ENCODE measurements at places on chromosomes 11 and 22.

DNA sequence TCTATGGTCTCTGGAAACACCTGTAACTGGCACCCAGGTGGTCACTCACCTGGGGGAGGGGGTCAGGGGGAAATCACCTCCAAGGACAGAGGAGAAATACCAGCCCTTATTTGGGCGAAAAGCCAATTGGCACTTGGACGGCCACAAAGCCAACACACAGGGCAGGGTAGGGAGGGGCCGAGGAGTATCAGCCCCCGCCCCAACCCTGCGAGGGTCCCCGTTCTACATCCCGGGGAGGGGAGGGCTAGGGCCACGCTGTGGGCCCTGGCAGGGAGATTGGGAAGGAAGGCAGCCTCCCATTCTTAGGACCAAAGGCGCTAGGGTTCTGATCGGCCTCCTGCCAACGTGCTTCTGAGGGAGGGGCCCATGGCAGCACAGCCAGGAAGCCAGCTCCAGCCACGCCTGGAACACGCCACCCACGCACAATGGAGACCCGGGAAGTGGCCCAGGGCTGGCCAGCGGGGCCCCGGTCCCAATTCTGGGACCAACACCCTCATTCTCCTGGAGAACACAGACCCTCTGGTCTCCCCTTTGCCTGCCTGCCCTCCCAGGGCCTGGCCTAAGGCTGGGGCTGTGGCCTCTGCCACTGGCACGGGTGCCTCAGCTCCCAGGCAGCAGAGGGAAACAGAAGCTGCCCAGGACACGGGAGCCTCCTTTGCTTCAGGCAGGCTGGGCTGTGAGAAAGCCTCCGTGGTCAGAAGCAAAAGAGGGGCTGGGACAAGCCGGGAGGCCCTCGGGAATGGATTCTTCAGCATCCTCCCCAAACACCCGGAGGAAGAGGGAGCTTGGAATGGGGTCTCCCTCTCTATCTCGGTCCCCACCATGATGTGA, 7.4 kb downstream of the CBX6 start:
- no peak for DNase-seq

- no peak for DNase-seq
Observed at GRCh38 chr11:130721736-130722135, 194.5 kb downstream of the SNX19 start.

DNA sequence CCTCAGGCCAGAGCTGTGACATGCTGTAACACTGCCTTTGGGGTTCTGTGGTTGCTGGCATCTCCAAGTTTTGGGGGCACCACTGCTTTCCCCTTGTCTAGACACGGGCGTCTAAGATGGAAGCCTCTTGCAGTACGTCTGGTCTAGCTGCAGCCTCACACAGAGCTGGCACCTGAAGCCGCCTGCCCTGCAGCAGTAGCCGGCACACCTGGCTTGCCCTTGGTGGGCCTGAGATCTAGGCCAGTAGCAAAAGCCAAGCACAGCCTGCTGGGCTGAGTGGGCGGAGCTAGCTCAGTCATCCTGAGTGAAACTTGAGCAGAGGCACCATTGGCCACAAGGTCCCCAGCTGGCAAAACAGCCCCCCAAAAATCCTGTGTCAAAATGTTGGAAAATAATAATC, 154.2 kb downstream of the DLG2 start:
- no peak for DNase-seq

DNA sequence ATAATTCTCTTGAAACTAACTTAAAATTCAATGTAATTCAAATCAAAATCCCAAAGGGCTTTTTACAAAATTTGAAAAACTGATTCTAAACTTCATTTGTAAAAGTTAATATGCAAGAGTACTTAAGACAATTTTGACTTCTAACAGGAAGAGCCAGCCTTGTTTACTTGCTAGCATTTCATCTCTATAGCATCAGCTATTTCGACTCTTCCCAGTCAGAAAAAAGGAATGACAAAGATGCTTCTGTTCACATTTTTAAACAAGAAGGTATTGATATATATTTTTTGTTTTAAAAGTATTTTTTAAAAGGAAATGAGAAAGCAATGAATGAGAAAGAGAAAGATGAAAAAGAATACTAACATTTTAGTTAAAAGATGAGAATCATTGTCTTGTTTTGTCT, 16.4 kb downstream of the SLN start:
- no peak for DNase-seq

DNA sequence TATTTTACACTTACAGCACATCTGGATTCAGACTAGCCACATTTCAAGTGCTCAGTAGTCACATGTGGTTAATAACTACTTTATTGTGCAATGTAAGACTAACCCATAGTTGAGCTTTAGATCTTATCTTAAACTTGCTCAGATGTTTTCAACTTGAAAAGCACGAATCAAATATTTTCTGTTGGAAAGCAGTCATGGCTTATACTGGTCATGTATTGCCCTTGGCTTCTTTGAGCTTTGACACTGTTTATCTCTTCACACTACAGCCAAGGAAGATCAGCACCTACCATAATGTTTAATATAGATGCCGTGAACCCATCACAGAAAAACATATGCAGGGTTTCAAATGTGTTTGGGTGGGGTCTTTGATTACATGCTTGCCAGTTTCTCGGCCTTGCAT, 4.4 kb downstream of the RBX1 start:
- DNase-seq: no peak

DNA sequence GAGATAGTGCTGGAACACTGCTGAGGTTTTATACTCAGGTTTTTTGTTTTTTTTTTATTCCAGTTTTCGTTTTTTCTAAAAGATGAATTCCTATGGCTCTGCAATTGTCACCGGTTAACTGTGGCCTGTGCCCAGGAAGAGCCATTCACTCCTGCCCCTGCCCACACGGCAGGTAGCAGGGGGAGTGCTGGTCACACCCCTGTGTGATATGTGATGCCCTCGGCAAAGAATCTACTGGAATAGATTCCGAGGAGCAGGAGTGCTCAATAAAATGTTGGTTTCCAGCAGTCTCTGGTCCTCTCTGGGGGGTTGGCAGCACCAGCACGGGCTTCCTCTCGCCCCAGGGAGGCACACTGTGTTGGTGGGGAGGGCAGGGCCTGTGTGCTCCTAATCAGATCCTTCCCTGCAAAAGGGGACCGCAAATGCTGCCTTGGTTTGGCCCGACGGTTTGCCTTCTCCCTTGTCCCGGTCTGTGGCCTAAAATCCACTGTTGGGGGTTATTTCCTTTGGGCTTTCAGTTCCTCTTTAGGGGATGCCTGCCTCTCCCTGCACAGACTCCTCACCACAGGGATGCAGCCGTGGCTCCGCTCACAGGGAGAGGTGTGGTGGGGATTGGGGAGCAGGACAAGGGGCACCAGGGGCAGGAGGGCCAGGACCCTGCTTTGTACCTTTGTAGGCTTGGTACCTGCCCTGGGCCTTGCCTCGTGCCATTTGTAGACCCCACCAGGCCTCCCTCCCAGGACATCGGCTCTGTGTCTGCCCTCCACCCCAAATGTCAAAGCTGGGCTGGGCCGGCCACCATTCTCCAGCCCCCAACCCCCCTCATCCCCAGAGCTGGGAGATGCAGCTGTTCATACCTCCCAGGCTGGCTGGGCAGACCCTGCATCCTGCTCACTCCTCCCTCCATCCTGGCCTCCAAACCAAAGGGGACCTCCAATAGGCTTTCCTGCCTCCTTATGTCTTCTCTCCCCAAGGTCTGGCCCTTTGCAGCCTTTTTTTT, 13.5 kb downstream of the MCAT start:
- DNase-seq: no peak
